ENCODE measurements at places on chromosomes 3 and 15.

- H3K36me3 ChIP-seq: no peaks in the 10 kb centered on the region
- no peak for DNase-seq
These were observed 27.3 kb downstream of the SPTSSB start for GRCh38 chr3:161343986-161344385.

DNA sequence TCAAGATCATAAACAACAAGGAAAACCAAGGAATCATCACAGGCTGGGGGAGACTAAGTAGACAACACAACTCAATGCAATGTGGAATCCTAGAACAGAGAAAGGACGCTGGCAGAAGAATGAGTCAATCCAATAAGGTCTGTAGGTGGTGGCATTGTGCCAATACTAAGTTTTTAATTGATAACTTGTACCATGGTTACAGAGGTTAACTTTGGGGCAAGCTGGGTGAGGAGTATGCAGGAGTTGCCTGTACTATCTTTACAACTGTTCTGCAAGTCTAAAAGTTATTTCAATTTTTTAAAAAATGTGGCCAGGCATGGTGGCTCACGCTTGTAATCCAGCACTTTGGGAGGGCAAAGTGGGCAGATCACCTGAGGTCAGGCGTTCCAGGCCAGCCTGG is 46.2 kb downstream of the RORA start:
- H3K27ac ChIP-seq: no peak overlapping the region
- no peak overlapping the region for H3K4me3 ChIP-seq
- H3K4me1 ChIP-seq: no peaks in the 10 kb centered on the region
- no peaks in the 10 kb centered on the region for H3K36me3 ChIP-seq
- DNase-seq: no peak

DNA sequence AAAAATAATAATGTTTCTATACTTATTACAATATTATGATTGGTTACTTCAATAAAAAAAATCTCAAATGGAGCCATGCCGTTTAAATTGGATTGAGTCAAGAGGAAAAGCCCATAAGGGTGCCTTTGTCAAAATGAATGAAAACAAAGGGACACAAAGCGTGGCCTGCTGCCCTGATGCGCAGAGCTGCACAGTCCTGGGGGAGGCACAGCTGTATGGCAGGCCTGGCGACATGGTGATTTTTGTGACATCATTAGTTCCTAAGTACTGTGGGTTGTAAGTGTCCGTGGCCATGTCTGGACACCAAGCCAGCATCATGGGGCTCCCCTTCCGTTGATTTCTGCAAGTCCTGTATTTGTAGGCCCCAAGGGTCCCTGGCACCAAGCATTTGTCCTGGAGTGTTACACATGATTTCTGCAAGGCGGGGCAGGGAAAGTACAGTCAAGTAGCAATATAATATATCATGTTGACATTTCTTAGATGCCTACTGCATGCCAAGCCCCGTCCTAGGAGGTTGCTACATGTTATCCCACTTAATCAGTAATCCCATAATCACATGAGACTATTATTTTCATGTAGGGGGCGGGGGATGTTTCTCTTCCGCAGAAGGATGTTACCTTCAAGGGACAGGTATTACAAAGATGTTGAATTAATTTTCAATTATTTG is 59.7 kb downstream of the GHSR start:
- H3K27me3 ChIP-seq: no peaks in the 10 kb centered on the region
- no peaks in the 10 kb centered on the region for H3K4me1 ChIP-seq
- H3K27ac ChIP-seq: no peak overlapping the region
- no peak for DNase-seq
- no peaks in the 10 kb centered on the region for H3K36me3 ChIP-seq

DNA sequence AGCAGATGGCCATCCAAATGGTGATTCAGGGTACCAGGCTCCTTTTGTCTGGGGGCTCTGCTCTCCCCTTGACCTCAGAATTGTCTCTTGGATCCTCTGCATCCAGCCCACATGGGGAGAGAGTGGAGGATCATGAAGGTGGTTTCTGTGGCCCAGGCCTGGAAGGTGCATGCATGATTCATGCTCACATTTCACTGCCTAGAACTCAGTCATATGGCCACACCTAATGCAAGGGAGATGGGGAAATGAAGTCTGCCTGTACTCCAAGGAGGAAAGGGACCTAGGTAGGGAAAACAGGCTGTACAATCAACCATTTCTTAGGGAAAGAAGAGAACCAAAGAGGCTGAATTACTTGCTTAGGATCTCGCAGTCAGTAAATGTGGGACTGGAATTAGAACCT is 15.1 kb downstream of the HRG start:
- H3K4me1 ChIP-seq: no peaks in the 10 kb centered on the region
- H3K27ac ChIP-seq: no peak overlapping the region

GRCh38 chr3:138062626-138063025 is 52.7 kb downstream of the CLDN18 start:
- H3K36me3 ChIP-seq: no peaks in the 10 kb centered on the region
- H3K4me1 ChIP-seq: no peaks in the 10 kb centered on the region
- no peak for DNase-seq
- no peaks in the 10 kb centered on the region for H3K27me3 ChIP-seq
- no peak overlapping the region for H3K4me3 ChIP-seq
